ENCODE measurements at places on chromosomes 6 and 20. TPM values are rescaled to one million over a fixed set of nuclear protein-coding genes. Genes with fewer than 3 reads are reported as not detected.

GRCh38 chr6:49551078-49551865, 804 bp downstream of the C6orf141 start:
- peak; percentile 62 for DNase-seq

DNA sequence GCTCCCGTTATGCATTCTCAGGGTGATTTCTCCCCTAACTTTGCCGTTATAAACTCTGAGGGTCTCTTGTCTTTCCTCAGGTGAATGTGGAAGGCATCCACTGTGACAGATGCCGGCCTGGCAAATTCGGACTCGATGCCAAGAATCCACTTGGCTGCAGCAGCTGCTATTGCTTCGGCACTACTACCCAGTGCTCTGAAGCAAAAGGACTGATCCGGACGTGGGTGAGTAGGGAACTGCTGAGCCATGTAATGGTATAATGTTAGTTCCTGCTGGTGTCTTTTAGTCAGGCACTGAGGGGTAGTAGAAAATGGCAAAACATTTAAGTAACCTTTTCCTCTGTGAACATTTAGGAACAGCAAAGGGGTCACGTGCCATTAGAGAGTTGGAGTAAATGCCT, 395.4 kb downstream of the ARHGAP18 start:
- DNase-seq: no peak

Gene SPATS1
- not detected for total RNA-seq

- DNase-seq: peak; percentile 63
These were observed 71.0 kb upstream of the CD83 start for GRCh38 chr6:14046476-14047068.

Gene CSE1L
- total RNA-seq: 248 TPM

- DNase-seq: no peak
These were observed 132.5 kb downstream of the EPM2A start for GRCh38 chr6:145602726-145603326.

DNA sequence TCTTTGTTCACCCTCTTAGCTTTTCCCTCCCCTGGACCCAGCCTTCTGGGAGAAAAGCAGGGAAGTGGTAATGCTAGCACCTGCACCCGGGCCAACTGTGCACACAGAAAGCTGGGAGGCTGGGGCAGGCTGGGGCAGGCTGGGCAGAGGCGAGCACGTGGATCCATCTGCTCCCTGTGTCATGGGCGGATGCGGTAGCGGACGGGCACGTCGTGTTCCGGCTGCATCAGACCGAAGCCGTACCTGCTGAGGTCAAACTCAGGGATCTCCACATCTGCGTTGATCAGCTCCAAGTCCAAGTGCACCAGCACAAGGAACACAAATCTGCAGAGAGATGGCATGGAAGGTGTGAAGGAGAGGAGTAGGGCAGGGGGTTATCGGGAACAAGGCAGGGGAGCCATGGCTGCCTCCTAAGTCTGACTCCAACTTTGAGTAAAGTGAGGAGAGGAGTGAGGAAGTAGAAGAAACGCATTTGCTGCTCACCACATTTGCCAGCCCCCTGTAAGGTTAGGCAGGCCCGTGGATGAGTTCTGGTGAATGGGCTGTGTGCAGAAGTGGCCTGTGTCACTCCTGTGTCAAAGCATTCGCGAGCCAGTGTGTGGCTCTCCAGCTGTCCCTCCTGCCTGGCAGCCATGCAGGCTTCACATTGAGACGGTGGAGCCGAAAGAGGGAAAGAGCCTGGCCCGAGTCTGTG, 25.4 kb upstream of the KCNB1 start:
- no peak for DNase-seq

Gene FHL5
- total RNA-seq: not detected

- DNase-seq: no peak
These were observed 34.2 kb downstream of the PPP1R3G start for GRCh38 chr6:5119090-5119951.

- no peak for DNase-seq
These were observed 14.4 kb upstream of the DACT2 start for GRCh38 chr6:168333989-168334388.

Gene TMEM244
- total RNA-seq: not detected

GRCh38 chr20:32537657-32538525, 47.2 kb downstream of the NOL4L start:
- DNase-seq: peak; percentile 90

DNA sequence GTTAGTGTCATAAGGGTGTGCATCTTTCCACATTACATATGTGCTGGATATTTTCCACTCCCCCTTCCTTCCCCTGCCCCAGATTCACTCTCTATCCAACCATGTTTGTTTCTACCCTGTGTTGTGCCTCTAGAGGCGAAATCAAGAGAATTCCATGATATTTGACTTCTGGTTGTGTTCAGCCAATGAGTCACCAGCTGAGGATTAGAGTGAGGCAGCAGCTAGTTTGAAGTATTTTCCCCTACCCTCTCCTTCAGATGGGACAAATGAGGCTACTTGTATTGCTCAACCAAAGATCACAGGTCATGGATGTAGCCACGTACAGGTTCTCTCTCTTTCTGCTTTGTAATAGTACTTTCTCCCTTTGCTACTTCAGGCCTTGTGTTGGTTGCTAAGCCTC, 24.5 kb upstream of the OR2J2 start:
- DNase-seq: no peak

GRCh38 chr20:2301164-2301622, 5.4 kb downstream of the TGM3 start:
- DNase-seq: no peak

Gene NKAIN2
- 1.8 TPM for total RNA-seq

GRCh38 chr6:170091000-170091638, 199.8 kb downstream of the DLL1 start:
- DNase-seq: peak; percentile 52

Gene IPCEF1
- 6.6 TPM for total RNA-seq

GRCh38 chr6:2448826-2449571, 203.6 kb upstream of the GMDS start:
- DNase-seq: peak; percentile 81

DNA sequence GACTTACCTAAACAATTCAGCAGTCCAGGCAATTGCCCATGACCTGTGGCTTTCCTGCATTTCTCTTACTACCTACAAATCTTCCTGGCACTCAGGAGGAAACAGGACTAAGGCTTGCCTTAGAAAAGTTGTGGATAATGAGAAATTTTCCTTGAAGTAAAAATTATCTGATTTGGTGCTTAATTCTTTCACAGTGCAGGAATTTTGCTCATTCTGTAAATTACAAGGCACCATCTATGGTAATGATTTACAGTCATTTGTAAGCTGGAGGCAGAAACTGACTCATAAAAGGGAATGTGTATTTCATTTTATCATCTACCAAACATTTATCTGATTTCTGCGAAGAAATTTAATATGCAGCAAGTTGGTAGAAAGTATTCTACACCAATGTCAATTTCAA, 211.5 kb upstream of the FKBP1C start:
- DNase-seq: no peak

DNA sequence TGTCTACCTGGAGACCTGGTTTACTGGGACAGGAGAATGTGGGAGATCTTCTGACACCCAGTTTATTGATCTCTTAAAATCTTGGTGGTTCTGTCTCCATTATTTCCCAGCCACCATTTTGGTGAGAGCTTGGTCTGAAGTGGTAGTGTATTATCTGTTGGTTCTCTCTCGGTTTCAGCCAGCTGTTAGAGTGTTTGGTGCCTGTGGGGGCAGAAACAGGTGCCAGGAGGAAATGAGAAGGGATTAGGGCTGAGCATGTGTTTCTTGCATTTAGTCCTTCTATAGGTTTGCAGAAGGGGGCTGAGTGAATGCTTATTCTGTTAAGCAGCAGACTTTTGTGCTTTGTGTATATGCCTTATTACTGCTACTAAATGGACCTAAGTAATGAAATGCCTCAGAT, 9.6 kb downstream of the JARID2 start:
- no peak for DNase-seq

Gene MUC21
- not detected for total RNA-seq

DNA sequence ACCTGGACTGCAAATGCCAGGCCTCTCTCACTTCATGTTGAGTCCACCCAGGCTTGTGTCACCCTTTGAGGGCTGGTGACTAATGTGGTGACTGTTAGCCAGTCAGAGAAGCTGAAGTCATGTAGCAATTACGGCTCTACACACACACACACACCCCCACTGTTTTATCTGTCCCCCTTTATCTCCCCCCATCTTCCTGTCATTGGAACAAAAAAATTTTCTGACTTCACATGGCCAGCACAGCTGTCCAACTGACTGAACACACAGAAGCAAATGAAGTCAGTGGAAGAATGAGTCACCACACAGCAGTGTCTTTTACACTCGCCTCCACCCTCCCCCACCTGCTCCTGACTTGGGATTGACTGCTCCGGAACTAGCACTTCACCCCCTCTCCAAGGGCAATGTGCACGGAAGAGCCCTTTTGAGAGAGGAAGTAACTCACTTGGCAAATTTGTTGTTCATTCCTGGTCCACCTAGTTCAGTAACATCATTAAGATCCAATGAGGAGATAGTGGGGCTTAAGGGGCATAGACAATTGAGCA, 198.0 kb downstream of the RNF144B start:
- DNase-seq: no peak

DNA sequence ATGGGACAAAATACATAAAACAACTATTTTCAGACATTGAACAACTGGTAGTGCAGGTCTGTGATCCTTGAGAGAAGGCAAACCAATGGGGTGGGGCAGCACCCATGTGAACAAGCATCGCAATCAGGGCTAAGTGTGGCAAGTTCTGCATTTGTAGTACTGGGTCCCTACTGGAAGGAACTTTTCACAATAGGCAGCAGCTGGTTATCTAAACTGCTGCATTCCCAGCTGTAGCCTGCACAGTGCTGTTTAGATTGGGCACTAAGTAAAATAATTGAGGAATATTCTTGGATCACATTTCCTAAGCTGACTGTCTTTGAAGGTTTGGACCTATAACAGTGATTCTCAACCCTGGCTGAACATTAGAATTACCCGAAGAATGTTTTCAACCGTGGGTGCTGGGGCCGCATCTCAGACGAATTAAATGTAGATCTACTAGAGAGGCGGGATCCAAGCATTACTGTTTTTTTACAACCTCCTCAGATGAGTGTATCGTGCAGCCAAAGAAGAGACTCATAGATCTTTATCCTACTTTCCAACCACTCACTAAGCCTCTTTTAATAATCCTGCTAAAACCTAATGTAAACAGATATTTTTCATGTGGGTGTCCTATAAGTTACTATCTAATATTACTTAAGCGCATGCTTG, 12.4 kb upstream of the MAP3K4 start:
- no peak for DNase-seq

Data from H7 (cell line).